Karpas-422 (cell line): ENCODE measurements at places on chromosomes 4 and X.

DNA sequence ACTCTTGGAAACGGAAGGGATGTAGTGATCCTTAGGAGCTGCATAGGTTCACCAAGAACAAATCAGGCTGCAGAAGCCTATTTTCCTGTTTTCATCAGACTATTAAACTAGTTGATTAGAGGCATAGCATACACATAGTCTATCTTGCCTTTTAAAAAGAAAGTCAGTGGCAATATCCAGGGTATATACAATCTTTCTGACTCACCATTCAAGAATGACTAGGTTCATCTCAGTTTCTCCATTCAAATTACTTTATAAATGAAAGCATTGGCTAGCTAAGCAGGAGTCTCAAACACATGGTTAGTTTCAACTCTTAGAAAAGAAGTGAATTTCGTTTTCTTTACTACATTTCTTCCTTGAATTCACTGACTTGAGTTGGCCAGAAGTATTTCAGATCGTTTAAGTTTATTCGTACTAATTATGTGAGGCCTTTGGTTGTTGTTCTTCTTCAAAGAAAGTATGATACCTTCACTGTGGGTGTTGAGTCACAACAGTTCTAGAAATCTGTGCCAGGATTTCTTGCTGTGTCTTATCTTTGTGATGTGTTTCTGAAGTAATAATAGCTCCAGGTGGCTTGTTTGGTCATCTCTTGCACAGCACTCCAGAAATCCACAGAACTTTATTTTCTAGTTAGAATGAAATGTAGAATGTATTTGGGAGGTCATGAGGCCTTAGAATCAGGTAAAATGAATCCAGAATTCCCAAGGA is 88.2 kb downstream of the AWAT2 start:
- DNase-seq = no peak

GRCh38 chrX:71212536-71212935 is 10.5 kb upstream of the GJB1 start:
- DNase-seq = no peak

- peak; percentile 91 for DNase-seq
Measured at GRCh38 chr4:73653695-73654106, 33.5 kb upstream of the RASSF6 start.

DNA sequence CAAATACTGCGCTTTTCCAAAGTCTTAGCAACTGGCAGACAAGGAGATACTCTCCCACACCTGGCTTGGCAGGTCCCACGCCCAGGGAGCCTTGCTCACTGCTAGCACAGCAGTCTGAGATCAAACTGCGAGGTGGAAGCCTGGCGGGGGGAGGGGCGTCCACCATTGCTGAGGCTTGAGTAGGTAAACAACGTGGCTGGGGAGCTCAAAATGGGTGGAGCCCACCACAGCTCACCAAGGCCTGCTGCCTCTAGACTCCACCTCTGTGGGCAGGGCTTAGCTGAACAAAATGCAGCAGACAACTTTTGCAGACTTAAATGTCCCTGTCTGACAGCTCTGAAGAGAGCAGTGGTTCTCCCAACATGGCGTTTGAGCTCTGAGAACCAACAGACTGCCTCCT is 23.0 kb upstream of the NFKB1 start:
- DNase-seq = no peak

DNA sequence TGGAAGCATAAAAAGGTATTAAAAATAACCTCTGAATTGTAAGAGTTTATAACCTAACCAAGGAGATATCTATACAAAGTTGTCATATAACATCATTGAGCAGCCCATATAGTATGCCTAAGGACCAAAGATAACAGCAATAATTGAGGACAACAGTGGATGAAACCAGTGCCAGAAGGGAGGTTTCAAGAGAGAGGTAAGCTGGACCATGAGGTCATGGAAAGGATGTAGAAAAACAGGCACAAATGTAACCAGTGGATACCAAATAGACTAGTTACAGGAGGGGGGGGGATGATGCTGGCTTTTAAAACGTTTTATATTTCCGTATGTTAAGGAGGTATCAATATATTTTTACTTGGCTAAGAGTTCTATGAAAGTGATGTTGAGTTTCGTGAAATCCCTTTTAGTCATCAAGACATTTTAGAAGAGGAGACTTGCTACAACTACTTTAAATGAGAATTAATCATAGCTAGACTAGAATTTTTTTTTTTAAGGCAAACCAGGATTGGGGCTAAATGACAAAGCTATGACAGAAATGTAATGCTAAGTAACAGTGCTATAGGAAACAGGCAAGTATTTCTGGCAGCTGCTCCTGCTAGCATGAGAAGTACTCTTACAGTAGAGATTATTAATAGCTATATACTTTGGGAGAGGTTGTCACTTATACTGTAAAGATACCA is 161.1 kb downstream of the FBXW7 start:
- DNase-seq = no peak

DNA sequence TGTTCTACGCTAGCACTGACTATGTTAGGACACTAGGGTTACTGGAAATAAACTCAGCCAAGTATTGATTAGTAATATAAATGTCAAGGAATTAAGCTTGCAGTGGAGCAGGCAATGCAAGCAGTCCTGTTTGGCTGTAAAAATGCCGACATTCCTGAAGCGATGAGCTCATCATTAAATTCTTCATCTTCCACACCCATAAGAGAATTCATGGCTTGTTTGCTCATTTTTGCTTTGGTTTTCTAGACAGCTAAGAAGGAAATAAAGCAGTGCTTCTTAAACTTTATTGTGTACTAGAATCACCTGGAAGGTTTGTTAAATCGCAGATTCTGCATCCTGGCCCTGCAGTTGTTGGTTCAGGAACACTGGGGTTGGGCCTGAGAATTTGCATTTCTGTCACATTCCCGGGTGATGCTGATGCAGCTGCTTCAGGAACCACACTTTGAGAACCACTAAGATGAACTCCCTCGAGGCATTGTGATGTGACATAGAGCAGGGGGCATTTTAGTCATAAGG is 17.8 kb downstream of the ANXA3 start:
- no peak for DNase-seq

DNA sequence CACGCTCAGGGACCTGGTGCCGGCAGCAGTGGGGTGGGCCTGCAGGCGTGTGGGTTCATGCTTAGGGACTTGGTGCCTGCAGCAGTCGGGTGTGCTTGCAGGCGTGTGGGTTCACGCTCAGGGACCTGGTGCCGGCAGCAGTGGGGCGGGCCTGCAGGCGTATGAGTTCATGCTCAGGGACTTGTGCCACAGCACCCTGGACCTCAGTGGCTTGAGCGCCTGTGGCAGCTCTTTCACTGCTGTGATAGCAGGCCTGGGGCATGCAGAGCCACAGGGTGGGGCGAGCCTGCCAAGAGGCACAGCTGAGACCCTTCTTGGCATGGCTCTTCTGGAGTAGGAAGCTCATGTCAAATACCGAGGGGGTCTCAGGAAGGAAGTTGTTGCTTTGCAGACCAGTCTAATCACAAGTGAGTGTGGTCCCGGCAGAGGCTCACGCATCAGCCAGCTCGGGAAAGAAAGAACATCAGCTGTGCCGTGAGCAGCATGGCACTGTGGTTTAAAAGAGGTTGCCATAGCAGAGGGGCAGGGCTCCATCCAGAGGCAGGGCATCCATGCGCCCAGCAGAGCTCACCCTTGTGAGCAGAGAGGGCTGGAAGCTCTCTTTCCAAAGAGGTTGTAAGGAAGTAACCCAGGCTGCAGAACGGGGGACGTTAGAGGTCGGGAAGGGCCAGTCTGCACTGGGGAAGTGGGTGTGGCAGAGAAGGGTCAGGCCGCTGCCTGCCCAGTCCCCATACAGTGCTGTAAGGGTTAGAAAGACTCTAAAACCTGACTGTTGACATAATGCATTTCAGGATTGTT is 21.1 kb downstream of the PIGG start:
- DNase-seq = no peak

DNA sequence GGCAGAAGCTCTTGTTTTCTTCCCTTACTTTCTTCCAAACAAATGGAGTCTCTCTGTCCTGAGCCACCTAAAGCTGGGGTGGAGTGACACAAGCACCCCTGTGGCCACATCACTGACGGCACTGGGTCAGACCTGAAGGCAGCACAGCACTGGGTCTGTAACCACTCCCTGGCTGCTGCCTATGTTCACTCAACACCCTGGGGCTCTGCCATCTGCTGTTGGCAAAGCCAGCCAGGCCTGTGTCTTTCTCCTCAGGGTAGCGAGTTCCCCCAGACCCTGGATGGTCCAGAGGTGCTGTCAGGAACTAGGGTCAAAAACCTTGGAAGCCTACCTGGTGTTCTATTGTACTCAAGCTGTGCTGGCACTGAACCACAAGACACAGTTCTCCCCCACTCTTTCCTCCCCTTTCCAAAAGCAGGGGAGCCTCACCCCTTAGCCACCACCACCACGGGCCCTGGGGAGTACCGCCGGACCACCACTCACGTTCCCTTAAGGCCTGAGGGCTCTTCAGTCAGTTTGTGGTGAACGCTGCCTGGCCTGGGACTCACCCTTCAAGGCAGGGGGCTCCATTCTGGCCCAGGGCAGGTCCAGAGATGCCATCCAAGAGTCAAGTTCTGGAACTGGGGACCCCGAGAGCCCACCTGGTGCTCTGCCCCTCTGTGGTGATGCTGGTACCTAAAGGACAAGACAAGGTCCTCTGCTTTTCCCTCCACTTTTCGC is 31.5 kb downstream of the TMEM271 start:
- DNase-seq = no peak

DNA sequence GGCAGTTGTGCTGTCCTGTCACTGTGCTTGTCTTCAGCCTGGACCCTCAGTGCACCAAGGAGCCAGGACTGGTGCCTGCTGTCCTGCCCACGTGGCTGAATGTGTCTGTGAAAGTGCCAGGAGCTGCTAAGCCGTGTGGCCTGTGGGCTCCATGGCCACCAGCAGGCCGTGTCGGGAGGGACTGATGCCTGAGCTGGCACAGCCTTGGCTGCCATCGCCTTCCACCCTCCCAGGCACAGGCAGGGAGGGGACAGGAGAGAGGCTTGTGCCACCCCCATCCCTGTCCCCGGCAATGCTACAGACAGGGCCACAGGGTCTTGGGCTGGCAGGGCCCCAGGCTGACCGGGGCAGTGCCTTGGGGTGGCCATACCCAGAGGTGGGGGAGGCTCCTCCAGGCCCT is 24.8 kb downstream of the DOK7 start:
- no peak for DNase-seq

- DNase-seq = no peak
Measured at GRCh38 chr4:158371158-158371557, 150.5 kb upstream of the RXFP1 start.

DNA sequence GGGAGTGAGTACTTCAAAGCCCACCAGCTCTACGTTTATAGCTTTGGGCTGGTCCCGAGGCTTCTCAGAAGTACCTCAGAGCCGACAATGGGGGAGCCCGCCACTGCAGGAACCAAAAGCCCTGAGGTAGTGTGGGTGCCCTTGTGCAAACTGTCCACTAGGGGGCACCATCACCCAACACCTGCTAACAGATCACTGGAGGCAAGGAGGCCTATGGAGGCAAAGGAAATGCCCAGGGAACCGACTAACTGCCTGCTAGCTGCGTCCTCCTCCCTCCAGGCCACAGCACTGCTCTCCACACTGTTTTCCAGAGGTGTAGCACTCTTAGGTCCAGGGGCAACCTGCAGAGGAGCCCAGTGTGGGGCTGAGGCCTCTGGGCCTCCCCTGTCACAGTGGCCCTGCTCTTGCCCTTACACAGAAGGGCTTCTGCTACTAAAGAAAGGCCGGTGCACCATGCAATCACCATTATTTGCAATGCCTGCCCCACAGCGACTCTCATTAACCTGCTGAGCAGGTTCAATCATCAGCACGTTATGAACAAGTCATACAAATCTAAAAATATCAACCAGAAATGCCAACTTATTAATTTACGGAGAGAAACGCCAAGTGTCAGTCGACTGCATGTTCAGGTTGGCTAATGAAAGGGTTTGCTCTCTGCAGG is 159.1 kb downstream of the NSUN7 start:
- peak; percentile 88 for DNase-seq

- no peak for DNase-seq
Measured at GRCh38 chrX:137212078-137212632, 178.4 kb upstream of the GPR101 start.

- DNase-seq = no peak
Measured at GRCh38 chr4:128653527-128654444, 155.7 kb upstream of the JADE1 start.

DNA sequence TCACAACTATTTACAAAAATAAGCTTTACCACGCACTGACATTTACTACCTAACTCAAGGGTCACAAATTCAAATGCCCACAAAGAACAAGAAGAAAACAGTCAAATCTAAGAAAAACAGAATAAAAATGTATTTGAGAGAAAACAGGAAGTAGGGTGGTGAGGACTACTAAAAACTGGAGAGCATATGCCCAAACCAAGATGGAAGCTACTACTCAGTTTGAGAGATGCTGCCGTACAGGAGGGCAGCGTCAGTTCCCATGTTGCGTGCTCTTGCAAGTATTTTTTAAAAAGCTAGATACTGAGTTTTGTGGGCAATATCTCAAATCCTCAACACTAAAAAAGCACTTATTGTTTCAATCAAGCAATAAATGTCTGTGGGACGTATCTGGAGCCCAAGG is 16.2 kb downstream of the HNRNPD start:
- DNase-seq = no peak

DNA sequence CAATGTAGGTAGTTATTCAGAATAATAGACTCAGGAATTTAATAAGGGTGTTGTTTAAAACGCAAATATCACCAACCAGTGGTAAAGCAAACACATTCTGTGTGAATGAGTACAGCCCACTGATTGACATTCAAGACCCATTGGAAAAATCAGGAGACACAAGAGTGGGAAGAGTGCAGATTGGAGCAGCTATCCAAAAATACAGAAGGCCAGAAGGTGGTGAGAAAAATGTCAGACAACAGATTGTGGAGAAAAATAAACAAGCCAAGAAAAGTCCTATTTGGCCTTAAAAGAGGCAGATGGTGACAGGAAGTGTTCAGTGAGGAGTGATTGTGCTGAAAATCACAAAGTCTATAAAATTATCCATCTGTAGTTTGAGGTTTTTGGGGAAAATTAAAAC is 39.3 kb downstream of the CPE start:
- no peak for DNase-seq

GRCh38 chr4:16461362-16461761 is 235.1 kb upstream of the TAPT1 start:
- no peak for DNase-seq

DNA sequence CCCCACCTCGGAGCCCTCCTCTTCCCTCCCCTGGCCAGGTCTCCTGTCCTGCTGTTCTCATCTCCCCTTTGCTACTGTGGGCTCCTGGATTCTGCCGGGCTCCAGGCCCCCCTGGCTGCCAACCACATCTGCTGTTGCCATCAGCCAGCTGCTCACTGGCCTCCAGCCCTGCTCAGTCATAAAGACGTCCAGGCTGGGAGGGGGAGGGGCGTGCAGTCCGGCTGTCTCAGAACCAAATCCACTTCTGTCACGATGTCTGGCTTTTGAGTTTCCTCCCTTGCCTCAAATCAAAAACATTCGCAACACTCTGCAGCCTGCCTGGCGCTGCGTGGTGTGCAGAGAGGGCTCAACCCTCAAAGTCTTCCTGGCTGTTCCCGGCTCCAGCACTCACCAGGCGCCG is 7.1 kb downstream of the RASL11B start:
- no peak for DNase-seq

DNA sequence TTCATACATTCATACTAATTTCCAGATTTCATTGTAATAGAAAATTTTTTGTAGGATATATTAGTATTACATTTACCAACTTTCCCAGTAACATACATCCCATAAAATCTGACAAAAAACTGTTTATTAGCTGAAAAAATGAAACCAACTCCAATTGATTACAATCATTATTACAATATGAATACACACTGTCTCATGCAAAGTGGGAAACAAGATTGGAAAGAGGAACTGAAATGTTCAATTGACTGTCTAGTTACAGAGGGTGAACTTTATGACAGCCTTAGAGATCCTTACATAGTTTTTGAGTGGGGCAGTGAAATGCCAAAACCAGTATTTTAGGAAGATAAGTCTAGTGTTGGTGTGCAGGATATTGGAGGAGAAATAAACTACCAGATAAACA is 2.3 kb upstream of the AMBN start:
- DNase-seq = no peak
